Stimulated activated CD4-positive, alpha-beta T cell treated with anti-CD3 and anti-CD28 coated beads, Interleukin-15, amount 100 ng/mL, for 24 hours (primary cell): ENCODE measurements at places on chromosomes 16 and 17.

GRCh38 chr17:17225901-17226300, 11.1 kb downstream of the FLCN start:
- no peak for DNase-seq

- DNase-seq, result no peak
These were observed 8.8 kb downstream of the ENGASE start for GRCh38 chr17:79083191-79083971.

- DNase-seq, result no peak
These were observed 126.3 kb downstream of the ZFHX3 start for GRCh38 chr16:72921620-72922019.

GRCh38 chr16:79229361-79229760, 371.2 kb downstream of the MAF start:
- DNase-seq, result no peak

GRCh38 chr17:58005031-58005727, 1.9 kb downstream of the SRSF1 start:
- no peak for DNase-seq

DNA sequence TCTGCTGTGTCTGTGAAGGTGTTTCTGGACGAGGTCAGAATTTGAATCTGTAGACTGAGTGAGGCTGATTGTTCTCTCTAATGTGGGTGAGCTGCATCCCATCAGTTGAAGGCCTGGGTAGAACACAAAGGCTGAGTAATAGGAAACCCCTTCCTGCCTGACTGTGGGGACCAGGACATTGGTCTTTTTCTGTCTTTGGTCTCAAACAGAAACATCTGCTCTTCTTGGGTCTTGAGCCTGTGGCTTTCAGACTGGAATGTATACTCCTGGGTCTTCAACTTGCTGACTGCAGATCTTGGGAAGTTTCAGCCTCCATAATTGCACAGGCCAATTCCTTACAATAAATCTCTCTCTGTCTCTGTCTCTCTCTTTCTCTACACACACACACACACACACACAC, 19.6 kb upstream of the LRRC75A start:
- DNase-seq, result no peak

GRCh38 chr16:58730724-58731370, 3.3 kb downstream of the GOT2 start:
- DNase-seq, result no peak

DNA sequence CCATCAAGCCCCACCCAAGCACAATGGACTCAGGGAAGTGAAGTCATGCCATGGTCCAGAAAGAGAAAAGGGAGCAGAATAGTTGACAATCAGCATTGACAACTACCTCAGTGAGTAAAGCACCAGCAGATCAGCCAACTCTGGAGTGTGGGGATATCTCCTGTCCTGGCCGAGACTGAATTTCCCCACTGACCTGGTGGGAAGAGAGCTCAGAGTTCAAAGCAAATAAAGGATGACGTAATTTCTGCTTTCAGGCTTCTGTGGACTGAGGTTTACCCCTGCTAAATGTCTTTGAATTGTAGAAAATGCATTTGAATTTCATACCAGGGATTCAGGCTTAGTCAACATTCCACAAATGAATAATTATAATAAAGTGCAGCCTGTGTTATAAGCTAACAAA, 152.9 kb downstream of the CBLN1 start:
- no peak for DNase-seq

GRCh38 chr16:79677799-79678530, 77.4 kb upstream of the MAF start:
- DNase-seq, result no peak

DNA sequence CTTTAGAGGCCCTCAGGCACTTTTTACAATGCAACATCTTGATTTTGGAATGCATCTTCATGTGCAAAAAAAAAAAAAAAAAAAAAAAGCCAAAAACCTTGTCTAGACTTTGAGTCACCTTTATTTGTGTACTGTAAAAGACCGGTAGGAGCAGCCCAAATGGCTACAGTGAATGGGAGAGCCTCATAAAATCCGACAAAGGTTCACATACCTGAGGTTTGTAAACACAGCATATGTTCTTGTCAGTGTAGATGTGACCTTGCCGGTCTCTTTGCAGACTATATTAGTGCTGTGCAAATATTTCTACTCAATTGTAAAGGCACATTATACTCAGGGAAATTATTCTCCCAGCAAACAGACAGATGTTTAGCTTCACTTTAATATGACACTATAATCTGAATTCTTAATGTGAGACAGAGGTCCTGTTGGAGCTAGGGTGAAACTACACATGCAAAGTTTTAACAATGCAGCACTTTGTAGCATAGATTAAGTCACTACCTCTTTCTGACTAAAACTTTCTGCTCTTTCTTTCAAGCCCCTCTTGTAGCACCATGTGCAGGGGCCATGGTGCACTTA, 211.3 kb downstream of the CA10 start:
- DNase-seq, result no peak

DNA sequence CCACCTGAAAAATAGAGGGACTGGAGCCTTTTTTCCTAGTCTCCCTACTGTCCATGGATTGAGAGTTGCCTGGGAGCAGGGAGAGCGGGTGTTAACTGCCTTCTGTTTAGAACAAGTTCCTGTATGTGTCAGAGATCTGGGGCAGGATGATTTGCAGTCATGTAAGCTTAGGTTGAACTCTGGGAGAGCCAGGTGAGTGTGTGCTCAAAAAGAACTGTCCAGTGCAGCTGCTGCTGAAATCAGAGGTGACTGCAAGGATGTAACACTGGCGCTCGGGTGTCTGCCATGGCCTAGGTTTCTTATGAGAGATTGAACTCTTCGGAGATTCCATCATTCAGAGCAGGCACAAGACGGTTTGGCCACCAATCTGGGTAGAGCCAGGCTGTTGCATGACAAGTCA, 432.5 kb downstream of the CDH13 start:
- DNase-seq, result no peak

DNA sequence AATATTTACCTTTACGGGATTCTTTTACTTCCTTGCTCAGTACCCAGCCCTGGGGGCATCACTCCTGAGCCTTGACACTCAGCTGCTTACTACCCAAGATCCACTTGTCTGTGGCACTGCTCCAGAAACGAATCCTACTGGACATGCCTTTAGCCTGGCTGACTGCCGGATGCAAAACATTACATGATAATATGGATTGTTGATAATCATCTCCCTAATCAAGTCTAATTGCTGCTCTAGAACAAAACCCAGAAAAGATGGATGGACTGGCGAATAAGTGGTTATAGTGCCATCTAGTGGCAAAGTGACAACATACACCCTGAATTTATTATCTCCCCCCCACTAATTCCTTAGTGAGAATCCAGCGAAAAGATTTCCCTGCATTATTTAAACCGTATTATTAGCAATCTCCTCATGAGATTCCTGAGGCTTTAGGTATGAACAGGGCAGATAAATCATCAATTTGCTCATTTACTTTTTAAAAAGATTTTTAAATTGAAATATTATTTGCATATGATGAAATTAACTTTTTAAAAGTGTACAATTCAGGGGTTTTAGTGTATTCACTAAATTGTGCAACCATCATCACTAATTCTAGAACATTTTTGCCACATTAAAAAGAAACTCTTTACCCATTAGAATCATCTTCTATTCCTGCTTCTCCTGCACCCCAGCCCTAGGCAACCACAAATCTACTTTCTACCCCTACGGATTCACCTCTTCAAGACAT, 61.6 kb downstream of the RGS9 start:
- DNase-seq, result no peak

- peak; percentile 84 for DNase-seq
These were observed 681 bp downstream of the XPO6 start for GRCh38 chr16:28210979-28211588.

DNA sequence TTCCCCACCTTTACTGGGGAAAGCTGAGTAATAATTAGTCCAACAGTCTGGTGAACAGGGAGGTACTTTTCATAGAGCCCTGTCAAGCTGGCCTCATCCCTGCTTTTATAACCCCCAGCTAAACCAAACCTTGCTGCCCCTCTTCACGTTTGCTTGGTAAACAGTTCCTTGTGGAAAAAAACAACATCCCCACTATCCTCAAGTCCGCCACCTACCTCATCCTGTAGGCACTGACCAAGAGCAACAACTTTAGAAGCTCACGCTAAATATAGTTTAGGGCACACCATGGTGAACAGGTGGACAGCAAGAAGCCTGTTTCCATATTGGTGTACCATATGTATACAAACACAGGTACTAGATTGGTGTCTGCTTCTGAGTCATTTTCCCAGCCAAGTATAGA, 16.5 kb downstream of the NFE2L1 start:
- no peak for DNase-seq

GRCh38 chr16:57042157-57043111, 49.9 kb upstream of the CPNE2 start:
- peak; percentile 89 for DNase-seq

DNA sequence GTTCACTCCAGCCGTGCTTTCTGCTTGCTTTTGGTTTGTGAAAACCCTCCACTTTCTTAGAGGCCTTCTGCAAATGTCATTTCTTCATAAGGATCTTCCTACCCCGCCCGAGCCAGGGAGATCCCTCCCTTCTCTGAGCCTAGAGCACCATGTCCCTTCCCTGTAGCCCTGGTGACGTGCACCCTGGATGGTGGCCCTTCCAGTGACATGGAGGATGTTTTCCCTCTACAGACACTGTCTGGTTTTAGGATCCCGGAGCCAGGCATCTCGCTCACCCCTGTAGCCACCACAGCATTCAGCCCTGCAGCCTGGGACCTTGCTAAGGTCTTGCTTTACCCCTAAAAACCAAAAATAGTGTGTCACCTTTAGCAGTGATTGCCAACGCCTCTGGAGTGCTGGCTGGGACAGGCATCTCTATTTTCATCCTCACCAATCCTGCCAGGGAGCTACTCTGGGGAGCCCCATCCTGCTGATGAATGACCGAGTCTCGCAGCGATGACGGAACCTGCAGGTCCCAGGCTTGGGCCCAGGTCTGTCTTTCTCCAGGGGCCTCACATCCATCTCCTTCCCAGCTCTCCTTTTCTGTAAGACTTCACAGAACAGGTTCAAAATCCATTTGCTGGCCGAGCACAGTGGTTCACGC, 394.1 kb upstream of the TNRC6C start:
- DNase-seq, result no peak

DNA sequence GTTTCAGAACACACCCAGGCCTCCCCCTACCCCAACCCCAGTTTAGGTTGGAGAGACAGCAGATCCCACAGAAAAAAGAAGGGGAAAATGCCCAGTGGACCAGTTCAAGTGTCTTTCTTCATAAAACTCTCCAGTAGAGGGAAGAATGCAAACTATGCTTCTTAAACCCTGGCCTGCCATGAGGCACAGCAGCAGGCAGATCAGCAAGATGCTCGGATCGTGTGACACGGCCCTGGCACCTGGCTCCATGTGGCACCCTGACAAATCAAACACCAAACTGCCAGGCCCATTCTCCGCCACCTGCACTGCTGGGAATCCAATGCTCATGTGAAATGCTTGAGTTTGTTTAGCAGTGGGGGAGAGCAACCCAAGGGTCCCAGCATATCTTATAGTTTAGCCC, 166.8 kb downstream of the SOX9 start:
- no peak for DNase-seq
